T-helper 2 cell treated with Interferon-gamma antibody and Interleukin-4, amounts not matched to agents 5 μg/mL and 100 μg/mL, for 36 hours (primary cell): ENCODE measurements at places on chromosomes 13 and 19.

DNA sequence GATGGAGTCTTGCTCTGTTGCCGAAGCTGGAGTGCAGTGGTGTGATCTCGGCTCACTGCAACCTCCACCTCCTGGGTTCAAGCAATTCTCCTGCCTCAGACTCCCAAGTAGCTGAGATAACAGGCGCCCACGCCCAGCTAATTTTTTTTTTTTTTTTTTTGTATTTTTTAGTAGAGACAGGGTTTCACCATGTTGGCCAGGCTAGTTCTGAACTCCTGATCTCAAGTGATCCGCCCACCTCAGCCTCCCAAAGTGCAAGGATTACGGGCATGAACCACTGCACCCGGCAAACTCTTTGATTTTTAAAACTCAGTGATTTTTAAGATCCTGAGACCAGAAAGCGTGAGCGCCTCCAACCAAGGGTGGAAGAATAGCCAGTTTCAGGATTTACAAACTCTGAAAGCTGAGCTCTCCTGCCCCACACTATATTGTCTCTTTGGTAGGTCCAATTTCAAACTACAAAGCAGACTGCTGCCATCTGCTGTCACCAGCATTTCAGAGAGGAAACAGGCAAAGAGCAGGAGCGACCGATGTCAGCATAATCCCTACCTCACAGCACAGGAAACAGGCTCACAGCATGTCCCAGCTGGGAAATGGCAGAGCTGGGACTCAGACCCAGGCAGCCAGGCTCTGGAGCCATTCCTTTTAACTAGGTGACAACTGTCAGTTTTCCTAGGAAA, 9.2 kb downstream of the NOSIP start:
- DNase-seq = no peak

GRCh38 chr13:37484056-37484455, 114.5 kb downstream of the POSTN start:
- DNase-seq = no peak

- no peak for DNase-seq
Observed at GRCh38 chr13:84352946-84353345, 470.7 kb upstream of the SLITRK1 start.

- DNase-seq = no peak
Observed at GRCh38 chr13:76756451-76756850, 129.8 kb downstream of the KCTD12 start.

DNA sequence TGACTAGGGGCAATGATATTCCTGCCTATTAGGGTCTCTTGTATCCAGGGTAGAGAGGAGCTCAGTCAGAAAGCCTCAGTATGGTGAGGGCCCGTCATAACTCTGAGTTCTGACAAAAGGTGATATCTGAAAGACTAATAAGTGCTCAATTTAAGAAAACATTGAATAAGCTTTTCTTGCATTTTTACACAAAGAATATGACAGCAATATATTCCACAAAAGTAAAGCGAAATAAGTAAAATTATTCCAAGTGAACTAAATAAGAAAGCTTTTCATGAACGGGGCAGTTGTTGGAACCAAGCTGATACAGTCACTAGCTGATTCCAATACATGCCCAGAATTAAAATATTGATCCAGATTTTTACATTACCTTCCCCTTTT, 40.5 kb downstream of the CEACAM1 start:
- DNase-seq = no peak

DNA sequence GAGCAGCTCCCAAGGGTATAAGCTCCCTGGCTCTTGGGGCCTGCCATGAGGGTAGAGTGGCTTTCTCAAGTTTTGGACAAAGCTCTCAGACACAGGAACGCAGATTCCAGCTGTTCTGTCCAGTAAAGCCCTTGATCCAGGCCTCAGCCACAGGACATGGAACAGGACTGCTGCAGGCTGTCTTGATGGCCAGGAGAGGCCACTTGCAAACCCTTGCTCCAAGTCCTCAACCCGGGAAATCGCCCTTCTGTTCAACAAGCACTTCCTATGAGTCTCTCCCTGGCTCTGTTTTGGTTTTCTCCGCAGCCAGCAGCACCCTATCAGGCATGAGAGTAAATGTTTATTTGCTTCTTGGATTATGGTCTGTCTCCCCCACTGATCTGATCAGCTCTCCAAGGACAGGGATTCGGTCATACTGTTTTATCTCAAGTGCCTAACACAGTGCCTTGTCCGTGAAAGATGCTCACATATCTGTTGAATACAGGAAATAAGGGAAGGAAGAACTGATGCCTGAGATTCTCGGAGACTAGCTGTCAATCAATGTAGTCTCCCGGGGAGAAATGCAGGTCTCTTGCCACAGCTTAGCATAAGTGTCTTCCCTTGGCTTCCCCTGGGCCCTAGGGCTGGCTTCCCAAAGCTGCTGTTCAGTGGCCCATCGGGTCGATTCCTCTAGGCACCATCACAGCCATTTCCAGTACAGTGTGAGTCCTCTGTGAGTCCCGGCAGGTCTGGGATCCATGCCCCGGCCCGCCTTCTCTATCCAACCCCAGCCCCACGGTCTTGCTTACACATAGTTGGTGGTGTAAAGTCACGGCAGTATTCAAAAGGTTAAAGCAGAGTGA, 90.8 kb downstream of the TSHZ3 start:
- DNase-seq = no peak

GRCh38 chr19:43504426-43505185, at the start of gene PHLDB3:
Gene PHLDB3, minus strand, starts transcription at chr19:43504746. Its CDS starts 628 bp downstream, at chr19:43504118.
- no peak for DNase-seq

DNA sequence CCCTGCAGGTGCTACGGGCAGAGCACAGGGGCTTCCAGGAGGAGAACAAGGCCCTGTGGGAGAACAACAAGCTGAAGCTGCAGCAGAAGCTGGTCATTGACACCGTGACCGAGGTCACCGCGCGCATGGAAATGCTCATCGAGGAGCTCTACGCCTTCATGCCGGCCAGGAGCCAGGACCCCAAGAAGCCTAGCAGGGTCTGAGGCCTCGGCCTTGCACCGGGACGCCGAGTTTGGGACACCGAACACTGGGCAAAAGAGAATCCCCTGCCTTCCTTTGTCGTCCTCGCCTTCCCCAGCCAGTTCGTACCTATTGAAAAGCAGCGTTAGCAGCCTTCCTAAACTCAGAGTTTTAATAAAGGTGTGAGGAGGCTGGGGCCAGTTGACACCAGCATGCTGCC, 12.1 kb downstream of the CBY2 start:
- DNase-seq = no peak

DNA sequence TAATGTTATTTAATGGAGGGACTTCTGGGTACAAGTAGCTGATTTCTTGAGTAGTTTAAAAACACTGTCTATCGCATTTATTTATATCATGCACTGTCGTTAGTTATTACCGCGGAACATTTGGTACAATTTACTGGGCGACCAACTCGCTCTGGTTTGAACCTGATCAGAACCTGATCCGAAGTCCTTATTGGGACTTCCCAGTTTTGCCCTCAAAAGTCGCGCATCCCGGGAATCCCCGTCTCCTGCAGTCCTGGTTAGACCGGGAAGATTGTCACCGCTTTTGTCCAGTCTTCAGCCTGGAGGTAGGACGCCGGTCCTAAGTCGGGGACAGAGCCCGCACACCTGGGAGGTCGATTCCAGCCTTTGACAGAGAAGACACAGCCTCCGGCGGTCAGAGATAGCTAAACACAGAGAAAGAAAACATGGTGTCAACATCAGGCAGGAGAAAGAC, 694 bp downstream of the CLN5 start:
- no peak for DNase-seq

- DNase-seq = no peak
Observed at GRCh38 chr13:98798849-98799645, 46.6 kb upstream of the SLC15A1 start.

DNA sequence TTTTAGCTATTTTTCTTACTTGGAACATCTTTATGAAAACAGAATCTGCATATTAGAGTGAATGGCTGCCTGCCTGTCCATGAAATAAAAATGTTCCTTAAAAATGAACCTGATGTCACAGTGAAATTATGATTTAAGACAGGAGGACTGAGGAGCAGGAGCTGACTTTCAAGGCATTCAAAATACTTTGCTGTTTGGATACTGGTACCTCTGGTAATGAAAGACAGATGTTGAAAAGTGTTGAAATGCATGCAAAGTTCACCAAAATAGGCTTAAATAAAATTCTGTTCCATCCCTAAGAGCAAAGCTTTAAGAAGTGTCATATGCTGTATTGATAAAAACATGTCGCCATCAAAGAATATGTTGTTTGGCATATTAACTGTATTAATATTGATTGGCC, 1.7 kb downstream of the ARHGEF7 start:
- DNase-seq = no peak
